ENCODE measurements at places on chromosomes 2 and 18.
A peak's percentile ranks its signal among the peaks of the same experiment; 100 is the strongest.

DNA sequence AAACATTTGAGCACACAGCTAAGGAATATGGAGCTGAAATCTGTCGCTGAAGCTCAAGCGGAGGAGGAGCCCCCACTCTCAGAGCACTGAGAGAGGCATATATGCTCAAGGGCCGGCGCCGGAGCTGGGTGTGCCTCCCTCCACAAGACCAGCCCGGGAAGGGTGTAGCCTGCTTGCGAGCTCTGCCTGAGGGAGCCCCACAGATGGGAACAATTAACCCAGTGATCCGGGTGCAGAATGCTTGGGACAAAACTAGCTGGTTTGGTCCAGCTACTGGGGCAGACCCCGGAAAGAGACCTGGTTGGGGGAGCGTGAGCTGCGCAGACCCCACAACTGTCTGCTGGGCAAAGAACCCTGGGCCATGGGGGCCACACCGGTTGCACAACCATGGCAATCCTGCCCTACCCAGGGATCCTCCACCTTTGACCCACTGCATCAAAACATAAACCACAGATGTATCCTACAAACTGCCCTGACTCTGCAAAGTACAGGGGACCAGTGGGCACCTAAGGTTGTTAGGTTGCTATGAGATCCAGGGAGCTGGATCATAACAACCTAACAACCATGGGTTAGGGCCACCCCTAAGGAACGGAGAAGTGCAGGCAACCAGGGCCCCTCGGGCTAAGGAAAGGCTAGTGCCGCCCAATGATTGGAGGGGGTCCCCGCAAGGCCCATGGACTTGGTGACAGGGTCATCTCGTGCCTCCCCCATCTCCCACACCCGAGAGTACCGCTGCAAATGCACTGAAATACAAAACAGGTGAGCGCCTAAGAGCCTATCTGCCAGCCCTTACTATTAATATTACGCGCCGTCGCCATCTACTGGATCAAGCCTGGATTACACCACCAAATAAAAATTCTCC lies 53.4 kb upstream of the SCN1A start:
- no peak for DNase-seq

- DNase-seq, result no peak
Observed at GRCh38 chr18:10705786-10706185, 180.0 kb downstream of the NAPG start.

DNA sequence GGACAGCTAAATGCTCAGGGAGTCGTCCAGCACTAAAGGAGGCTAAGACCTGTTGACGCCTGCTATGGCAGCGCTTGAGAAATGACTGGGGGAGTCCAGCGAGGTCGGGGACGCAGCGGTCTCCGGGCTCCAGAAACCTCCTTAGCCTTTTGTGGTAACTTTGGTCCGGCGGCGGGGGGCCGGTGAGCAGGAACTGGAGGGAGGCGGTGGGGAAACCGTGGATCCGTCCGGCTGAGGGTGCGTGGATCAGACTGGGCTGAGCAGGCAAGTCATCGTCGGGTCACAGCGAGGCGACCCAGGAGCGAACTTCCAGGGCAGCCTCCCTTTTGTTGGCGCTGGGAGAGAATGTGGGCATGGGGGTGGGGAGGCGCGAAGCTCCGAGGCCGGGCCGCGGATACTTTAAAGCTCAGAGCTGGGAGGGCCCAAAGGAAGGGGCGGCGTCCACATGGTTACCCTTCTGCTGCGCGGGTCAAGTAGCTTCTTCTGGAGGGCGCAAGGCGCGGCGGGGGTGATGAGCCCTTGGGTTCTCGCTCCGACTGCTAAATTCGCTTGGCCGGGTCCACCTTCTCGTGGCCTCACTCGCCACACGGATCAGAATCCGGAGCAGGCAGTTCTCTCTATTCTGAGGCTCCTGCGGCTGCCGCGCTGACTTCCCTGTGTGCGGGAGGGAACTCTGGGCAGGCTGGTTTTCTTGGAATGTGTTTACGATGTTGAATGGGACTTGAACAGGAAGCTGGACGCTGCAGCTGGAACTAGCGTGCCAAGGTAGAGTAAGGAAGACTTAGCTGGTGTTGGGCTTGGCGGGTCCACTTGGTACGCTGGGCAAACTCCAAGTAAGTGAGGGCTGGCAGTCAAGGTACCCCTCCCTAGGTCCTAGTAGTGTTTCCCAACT lies 920 bp downstream of the GULP1 start:
- DNase-seq, result peak; percentile 79

DNA sequence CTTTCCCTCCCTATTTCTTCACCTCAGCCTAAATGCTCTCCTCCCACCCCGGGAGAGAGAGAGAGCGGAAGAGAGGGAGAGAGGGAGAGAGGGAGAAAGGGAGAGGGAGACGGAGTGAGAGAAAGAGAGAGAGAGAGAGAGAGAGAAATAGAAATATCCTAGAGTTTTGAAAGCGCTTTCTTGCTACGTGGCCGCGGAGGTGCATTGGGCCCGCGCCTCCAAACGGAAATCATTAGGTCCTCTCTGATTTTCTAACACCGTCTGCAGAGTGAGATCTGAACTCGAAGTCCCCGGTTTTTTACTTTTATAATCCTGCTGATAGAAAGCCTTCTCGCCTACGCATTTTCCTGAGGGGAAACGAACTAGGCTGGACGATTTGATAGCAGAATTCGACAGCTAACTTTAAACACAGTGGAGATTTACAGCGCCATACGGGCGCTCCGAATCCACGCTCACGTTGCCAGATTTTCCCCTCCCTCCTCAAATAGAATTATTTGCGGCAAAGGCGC lies 903 bp upstream of the EVX2 start:
- DNase-seq, result no peak

- no peak for DNase-seq
Observed at GRCh38 chr2:162932416-162932815, 93.8 kb upstream of the KCNH7 start.

DNA sequence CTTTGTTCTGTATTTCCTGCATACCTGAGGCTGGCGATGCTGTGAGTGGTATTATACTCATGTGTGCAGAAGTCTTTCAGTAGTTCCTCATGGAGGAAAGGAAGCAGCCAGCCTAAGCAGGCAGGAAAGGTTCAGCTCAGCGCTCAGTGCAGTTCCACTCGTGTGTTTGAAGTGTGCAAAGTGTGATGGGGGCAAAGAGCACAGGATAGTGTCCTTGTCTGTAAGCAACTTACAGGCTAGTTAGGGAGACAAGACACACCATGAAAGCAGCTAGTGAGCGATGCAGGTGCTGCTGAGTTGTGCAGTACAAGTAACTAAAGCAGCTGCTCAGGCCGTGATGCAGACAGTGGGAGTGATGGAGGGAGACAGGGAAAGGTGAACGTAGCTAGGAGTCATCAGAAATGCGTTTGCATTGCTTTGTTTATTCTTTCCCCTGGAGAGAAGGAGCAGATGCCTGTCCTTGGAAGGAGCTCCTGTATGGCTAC lies 146.2 kb downstream of the LDLRAD4 start:
- no peak for DNase-seq

DNA sequence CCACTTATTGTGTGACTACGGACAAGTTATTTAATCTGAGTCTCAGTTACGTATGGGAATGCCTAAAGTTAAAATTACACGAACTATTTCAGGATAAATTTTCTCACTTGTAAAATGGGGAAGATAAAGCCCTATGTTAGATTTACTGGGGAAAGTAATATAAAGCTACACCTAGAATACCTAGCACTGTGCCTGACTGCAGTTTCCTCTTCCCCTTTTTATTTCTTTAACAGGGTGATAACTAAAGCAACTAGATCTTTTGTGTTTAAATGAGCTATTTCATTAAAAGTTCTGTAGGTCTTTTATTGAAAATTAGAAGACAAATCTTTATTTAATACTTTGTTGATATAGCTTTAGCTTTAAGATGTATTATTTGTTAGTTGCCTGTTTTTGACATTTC lies 5.0 kb downstream of the B3GNT2 start:
- no peak for DNase-seq
